ENCODE measurements at places on chromosomes 5 and 9.

DNA sequence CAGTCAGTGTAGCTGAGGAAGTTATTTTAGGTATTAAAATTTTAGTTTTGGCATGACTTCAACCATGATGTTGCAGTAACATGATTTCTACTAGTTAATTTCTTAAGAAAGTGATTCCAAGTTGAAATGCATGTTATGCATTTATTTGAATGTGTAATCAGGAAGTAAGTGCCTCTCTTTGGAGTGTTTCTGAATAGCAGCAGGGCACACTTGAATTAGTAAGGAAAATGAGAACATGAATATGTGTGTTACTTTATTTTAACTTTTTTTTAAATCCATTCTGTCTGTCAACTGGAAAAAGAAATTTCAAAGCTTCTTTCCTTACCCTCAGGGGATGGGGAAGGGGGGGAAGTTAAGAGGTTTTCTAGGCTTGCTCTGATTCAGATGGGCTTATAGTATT lies 40.4 kb downstream of the CTNNA1 start:
- DNase-seq, result no peak

GRCh38 chr9:121744002-121744686 lies 92.7 kb downstream of the DAB2IP start:
- no peak for DNase-seq

DNA sequence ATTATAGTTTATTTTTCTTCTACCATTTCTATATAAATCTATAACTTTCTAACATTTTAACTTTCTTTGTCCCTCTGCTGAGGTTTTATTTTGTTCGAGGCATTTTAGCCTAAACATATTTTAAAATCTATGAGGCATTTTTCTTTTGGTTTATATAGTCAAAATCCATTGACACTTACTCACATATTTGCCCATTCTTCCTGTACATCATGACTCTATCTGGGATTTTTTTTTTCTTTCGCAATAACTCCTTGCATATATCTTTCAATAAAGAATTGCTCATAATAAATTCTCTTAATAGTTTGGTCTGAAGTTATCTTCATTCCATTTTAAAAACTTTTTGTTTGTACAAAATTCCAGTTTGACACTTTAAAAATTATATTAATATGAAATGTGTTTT lies 632.3 kb downstream of the TLE4 start:
- DNase-seq, result no peak

DNA sequence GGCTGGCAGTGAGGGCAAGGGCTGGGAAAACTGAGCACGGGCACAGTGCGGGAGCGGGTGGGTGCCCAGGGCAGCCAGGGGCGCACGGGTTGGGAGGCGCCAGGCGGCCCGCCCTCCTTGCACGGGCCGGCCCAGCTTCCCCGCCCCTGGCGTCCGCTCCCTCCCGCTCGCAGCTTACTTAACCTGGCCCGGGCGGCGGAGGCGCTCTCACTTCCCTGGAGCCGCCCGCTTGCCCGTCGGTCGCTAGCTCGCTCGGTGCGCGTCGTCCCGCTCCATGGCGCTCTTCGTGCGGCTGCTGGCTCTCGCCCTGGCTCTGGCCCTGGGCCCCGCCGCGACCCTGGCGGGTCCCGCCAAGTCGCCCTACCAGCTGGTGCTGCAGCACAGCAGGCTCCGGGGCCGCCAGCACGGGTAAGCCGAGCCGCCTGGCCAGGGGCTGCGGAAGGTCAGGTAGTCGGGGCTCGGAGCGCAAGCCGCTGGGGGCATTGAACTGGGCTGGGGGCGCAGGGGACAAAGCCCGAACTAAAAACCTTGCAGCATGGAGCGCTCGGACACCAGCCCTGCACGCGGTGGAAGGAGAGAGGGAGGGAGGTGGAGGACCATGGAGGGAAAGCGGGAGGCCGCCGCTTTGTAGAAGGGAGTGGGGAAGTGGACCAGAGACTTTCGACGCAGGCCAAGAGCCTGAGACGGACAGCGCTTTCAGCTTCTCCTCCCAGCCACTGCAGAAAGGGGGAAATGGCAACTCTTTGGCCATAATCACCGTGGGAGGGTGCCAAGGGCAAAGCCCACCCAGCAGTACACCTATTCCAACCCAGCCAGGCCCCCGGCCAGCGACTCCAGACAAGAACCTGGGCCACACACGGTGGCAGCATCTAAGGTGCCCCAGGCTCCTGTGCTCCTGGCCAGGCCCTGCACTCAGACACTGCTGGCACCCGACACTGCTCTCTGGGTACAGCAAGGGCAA lies at the start of gene TGFBI:
TSS of gene TGFBI (plus strand) at position 207 of the 961 bp plus-strand sequence. CDS start at position 275, 68 bp downstream.
- no peak for DNase-seq

DNA sequence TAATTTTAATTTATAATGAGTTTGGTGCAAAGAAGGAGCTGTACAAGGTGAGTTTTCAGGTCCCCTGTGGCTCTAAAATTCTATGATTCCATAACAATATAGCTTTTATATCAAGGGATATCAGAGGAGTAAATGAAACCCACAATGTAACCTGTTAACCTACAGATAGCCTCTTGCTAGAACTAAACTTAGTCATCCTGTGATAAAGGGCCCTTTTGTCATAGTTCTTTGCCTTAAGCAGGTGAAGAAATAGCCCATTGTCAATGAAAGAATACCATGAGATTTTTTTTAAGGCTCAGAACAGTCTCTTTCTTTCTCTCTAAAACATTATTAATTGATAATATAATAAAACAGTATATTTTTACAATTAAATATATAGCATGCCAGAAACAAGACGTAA lies 127.8 kb downstream of the NFIB start:
- DNase-seq, result no peak

All from stimulated activated CD8-positive, alpha-beta memory T cell treated with anti-CD3 and anti-CD28 coated beads, Interleukin-4, amount 100 ng/mL, for 4 hours (primary cell).